Stimulated activated naive CD4-positive, alpha-beta T cell (primary cell): ENCODE measurements at places on chromosomes 3 and 15.

DNA sequence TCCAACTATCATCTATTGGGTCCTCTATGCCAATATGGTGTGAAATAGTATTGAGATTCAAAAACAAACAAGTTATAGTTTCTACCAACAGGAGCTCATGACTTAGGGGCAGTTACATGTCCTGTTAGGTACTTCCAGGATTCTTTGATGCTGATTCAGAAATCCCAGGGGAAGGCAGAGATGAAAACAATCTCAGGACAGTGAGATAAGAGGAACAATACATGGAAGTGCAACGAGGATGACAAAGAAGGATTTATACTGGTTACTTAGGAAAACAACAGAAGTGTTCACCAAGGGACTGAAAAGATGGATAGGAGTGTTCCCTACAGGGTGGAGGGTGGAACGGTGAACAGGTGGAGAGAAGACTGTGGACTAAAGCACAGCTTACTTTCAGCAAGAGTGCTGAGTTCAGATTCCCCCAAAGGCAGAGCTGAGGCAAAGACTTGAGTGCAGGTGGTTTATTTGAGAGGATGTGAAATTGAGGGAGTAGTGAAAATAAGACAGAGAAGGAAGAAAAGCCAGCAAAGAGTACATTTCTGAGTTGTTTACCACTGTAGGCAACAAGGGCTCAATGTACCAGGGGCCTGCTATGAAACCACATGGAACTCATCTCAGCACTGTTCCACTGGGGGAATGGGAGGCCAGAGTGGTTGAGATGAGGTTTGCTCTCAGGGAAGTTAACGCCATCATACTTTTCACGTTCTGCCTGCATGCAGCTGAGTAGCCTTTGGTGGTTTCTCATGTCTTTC lies 68.1 kb downstream of the TRIM69 start:
- no peak for DNase-seq

DNA sequence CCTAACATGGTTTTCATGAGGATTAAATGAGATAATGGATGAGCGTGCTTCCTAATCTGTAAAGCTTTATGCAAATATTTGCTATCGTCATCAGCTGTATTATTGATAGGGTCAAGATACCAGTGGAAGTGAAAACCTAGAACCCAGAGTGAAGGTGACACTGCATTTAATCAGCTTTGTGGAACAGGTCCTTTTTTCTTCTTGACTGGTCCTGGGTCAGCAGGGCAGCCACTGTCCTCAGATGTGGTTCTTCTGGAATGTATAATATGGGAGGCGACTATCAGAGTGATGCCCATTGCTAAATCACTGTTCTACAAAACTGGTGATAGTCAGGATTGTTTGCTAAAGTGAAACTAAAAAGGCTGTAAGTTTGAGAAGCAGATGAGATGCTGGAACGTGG lies 41.4 kb downstream of the SORD start:
- DNase-seq: no peak

- no peak for DNase-seq
Observed at GRCh38 chr15:55917881-55918296, 75.5 kb downstream of the NEDD4 start.

DNA sequence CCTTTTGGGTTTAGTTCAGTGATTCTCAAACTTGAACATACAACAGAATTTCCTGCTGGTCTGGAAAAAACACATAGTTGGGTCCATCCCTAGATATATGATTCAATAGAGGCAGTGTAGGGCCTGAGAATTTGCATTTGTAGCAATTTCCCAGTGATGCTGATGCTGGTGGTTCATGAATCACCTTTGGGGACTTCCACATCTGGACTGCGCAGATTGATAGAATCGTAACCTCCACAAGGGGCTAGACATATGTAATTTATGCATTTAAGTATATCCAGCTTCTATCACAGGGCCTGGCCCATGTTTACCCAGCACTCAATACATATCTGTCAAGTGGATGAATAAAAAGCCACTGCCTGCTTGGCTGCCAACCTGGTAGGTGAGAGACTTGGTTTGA lies 33.8 kb upstream of the SUCLG2 start:
- DNase-seq: no peak

- DNase-seq: no peak
Observed at GRCh38 chr3:5198986-5199731, 11.7 kb downstream of the EDEM1 start.

- DNase-seq: no peak
Observed at GRCh38 chr3:31724651-31725050, 191.9 kb downstream of the STT3B start.

- DNase-seq: no peak
Observed at GRCh38 chr15:97750060-97750459, 210.4 kb upstream of the ARRDC4 start.

- no peak for DNase-seq
Observed at GRCh38 chr15:67820122-67820991, 5.0 kb upstream of the SKOR1 start.

- no peak for DNase-seq
Observed at GRCh38 chr3:61595288-61595687, 33.9 kb downstream of the PTPRG start.

DNA sequence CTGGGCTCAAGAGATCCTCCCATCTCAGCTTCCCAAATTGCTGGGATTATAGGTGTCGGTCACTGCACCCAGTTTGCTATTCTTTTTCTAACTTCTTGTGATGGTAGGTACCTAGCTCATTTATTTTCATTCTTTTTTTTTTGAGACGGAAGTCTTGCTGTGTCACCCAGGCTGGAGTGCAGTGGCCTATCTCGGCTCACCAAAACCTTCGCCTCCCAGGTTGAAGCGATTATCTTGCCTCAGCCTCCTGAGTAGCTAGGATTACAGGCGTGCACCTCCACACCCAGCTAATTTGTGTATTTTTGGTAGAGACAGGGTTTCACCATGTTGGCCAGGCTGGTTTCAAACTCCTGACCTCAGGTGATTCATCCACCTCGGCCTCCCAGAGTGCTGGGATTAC lies 30.1 kb upstream of the RAD51 start:
- no peak for DNase-seq

DNA sequence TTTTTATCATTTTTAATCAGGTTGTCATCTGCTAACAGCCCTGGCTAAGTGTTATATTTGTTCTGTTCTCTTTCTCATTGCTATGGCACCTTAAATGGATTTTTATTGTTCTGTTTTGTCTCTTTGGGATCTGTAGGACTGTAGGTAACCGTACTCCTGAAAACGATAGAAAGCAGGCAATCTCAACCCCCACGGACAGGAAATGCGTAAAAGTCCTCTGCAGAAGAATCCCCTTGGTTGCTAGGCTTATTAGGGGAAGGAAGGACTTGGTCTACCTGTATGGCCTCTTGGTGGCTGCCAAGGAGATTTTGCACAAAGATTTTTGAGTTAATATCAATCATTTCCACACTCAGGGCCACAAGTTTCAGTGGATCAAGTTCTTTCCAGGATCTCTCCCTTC lies 571.9 kb upstream of the ZNF385D start:
- no peak for DNase-seq

DNA sequence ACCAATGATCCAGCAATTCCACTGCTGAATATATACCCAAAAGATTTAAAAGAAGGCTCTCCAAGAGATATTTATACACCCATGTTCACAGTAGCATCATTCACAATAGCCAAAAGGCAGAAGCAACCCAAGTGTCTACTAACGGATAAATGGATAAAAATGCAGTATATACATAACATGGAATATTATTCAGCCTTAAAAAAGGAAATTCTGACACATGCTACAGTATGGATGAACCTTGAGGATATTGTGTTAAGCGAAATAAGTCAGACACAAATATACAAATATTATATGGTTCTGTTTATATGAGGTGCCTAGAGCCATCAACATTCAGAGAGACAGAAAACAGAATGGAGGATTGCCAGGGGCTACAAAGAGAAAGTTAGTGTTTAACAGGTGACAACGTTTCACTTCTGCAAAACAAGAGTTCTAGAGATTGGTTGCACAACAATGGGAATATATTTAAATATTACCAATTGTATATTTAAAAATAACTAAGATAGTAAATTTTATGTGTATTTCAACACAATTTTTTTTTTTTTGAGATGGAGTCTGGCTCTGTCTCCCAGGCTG lies 69.4 kb downstream of the STAG1 start:
- no peak for DNase-seq

- no peak for DNase-seq
Observed at GRCh38 chr3:165347526-165347925, 151.3 kb upstream of the SLITRK3 start.

DNA sequence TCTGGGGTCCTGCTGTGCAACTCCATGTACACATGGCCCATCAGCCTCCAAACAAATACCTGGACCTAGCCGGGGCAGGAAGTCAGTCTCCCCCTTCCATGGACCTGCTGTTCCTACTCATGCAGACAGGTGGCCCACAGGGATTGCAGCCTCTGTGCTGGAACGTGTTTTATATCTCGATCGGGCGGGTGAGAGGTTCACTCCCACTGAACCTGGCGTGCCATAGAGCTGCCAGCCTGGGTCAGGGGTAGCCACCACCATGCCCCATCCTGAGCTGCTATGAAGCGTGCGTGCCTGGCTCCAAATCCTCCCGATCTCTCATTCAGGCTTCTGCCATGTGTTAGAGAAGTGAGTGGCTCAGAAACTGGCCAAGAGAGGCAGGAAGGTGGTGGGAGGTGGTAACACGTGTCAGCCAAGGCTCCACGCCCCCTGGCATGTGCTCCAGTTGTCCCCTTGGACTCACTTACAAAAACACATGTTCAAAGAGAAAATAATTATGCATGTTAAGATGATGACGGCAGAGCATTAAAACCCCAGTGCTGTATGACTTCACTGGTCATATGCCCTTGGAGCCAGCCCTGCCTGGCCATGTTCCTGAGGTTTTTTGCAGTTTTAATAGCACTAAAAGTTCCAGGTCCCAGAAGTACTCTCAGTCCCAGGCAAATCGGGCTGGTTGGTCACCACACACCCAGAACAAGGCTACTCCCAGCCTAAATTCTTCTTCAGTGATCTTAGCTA lies 30.6 kb downstream of the CTSH start:
- DNase-seq: no peak

GRCh38 chr3:161894657-161895056 lies 398.0 kb downstream of the OTOL1 start:
- no peak for DNase-seq

GRCh38 chr3:44974416-44974815 lies 1.6 kb downstream of the ZDHHC3 start:
- no peak for DNase-seq

DNA sequence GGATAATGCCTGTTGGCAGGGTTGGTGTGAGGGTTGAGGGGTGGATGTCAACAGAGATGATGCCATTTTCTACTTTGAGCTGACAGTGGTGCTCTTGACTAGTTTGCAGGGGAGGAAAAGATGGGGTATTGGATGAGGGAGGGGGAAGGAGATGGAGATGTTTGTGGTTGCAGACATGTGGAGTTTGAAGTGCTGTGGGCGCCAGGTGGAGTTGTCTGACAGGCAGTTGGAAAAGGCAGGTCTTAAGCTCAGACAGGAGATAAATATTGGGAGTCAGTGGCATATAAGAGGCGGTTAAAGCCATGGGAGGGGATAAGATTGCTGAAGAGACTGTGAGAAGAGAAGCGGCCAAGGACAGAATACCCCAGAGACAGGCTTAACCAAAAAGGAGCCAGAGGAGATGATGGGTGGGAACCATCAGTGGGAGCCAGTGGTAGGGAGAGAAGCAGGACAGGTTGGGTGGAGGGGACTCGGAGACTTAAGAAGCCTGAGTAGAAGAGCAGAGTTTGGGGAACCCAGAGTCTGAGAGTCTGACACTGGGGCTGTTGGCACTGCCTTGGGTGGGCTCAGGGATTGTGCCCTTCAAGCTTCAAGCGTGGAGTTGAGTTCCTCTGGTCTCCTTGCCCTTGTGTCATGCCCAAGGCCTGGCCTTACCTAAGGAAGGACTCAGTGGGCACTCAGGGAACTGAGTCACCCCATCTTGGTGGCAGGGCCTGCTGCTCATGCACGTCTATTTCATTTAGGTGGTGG lies 13.9 kb downstream of the COPG1 start:
- no peak for DNase-seq

DNA sequence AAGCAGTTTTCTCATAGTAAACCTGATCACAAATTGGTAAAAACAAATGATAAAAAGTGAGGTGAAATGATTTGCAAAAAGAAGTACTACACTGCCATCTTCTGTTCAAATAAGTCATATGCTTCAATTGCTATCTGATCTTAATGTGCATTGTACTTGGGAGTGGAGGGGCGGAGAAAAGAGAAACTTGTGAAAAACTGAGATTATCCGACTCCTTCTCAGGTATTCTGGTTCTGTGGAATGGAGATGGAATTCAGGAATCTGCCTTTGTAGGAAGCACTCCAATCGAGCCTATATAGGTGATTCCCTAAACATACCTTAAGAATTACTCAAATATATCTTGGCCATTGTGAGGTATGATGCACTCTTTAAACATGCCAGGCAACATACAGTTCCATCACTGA lies 180.6 kb downstream of the CHL1 start:
- no peak for DNase-seq

DNA sequence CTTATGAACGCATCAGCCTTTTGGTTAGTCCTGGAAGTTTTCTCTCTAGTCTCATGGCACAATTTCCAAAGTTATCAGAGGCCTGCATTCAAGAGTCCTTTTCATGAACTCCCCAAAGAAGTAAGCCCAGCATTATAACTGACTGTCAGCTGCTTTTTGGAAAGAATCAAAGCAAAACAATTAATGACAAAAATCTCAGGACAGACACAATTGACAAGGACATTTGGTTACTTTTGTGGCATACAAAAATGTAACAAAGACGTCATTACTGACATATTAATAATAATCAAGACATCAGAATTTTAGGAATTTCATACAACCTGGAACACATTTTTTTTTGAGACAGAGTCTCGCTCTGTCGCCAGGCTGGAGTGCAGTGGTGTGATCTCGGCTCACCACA lies 21.2 kb downstream of the KATNBL1 start:
- no peak for DNase-seq

- DNase-seq: no peak
Observed at GRCh38 chr15:27410996-27411605, 440.1 kb downstream of the GABRG3 start.

- no peak for DNase-seq
Observed at GRCh38 chr3:13046569-13047274, 26.5 kb downstream of the IQSEC1 start.

DNA sequence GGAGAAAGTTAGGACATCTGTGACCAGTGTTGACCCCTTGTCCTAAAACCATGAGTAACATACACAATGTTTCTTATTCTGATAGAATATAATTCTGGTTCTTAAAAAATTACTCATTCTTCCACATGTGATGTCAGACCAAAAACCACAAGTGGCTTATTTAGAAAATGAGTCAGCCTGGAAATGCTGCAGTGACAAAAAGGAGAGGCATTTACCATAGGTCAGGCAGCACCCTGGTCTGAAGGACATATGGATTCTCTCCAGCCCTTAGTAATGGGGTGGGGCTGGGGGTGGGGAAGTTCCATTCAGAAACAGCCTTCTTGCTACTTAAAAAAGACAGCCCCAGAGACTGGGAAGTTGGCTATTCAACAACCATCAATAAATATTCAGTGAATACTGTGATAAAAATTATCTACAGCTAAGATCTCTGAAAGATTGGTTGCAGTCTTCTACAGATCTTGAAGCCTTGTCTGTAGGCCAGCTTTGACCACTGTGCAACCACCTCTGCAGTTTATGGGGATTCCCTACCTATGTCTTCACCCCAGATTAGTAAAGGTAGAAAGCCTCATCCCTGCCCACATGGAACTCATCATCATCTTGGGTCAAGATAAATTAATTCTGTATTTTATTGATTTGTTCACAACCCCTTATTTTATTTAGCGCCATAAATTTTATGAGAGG lies 34.9 kb upstream of the TIMP4 start:
- no peak for DNase-seq
